ENCODE measurements at places on chromosomes 1 and 21. TPM values are rescaled to one million over a fixed set of nuclear protein-coding genes. Genes with fewer than 3 reads are reported as not detected.

The ALX3 gene
- total RNA-seq = not detected

The SERPINC1 gene
- total RNA-seq = not detected

The PDE9A gene
- 1.7 TPM for total RNA-seq

The CFHR1 gene
- not detected for total RNA-seq

The TFF2 gene
- total RNA-seq = not detected

The NUP210L gene
- total RNA-seq = 0.12 TPM

The LEFTY1 gene
- 0.23 TPM for total RNA-seq

The ID3 gene
- 12.9 TPM for total RNA-seq

The PODN gene
- 4.1 TPM for total RNA-seq

The MARCKSL1 gene
- total RNA-seq = 54.2 TPM

The CHI3L1 gene
- total RNA-seq = 0.15 TPM

The DMBX1 gene
- not detected for total RNA-seq

The FTCD gene
- 0.08 TPM for total RNA-seq

The OVAAL gene
- total RNA-seq = not detected

The NDUFV3 gene
- total RNA-seq = 42.8 TPM

The PEX10 gene
- total RNA-seq = 32.2 TPM

The OR2AK2 gene
- not detected for total RNA-seq

The MYOC gene
- total RNA-seq = 0.23 TPM

The ADAM30 gene
- total RNA-seq = not detected

The ENTREP3 gene
- 3.6 TPM for total RNA-seq

The KLF17 gene
- total RNA-seq = 0.23 TPM

The OPTC gene
- not detected for total RNA-seq

The BGLAP gene
- total RNA-seq = 0.23 TPM

The LEFTY2 gene
- total RNA-seq = 0.08 TPM

The TDRD5 gene
- total RNA-seq = not detected

The LZIC gene
- 10.6 TPM for total RNA-seq

The DMRTA2 gene
- 0.08 TPM for total RNA-seq

The BEST4 gene
- 0.08 TPM for total RNA-seq

All from smooth muscle cell of the coronary artery (primary cell).